Erythroblast (primary cell): ENCODE measurements at places on chromosomes 2 and 18.

DNA sequence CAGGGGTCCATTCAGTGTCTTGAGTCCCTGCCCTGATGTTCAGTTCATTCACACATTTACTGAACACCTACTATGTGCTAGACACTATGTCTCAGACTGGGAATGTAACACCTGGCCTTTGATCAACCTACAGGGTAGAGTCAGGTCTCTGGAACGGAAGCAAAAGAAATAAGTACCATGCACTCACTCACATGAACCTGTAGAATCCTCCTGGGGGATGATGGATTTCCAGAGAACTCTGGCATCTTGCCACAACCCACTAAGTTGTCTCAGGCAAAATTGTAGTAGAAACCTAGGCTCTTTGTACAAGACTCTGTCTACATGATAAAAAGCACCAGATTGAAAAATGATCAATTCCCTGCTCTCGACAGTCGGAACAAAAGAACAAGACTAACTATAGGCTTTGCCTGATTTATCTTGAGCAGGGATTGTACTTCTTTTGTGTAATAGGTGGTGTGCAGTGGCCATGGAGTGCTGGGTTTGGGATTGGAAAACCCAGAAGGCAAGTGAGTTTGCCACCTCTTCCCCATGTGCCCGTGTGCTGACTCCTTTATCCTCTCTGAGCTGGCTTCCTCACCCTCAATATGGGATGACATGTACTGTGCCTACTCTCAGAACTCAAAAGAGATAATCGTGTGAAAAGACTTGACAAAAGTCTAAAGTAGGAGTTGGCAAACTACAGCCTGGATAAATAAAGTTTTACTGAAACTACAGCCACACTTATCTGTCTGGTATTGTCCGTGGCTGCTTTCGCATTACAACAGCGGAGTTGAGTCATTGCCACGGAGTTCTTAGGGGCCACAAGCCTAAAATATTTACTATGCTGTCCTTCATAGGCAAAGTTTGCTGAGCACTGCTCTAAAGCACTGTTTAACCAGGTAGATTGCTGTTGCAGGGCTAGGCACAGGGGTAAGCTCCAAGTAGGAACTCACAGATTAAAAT is 4.4 kb downstream of the CAPN14 start:
- no peak for DNase-seq

GRCh38 chr2:46569766-46570165 is 90.4 kb downstream of the TMEM247 start:
- DNase-seq, result no peak

DNA sequence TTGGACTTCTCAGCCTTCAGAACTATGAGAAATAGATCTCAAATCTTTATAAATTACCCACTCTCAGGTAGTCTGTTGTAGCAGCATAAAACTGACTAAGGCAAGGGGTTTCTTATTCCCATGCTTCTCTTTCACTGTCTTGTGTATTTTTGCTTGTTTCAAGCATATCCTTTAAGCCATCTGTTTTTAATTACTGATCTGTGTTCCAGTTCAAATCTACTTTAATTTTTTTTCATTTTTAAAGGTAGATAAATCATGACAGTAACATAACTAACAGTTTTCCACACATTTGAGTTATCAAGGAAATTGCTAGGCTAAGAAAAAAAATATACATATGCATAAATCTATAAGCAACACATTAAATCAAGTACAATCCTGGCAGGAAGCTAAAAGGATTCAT is 317.9 kb upstream of the TNP1 start:
- DNase-seq, result no peak

- peak; percentile 90 for DNase-seq
Measured at GRCh38 chr2:85539361-85540132, 579 bp downstream of the MAT2A start.

GRCh38 chr2:206799083-206799482 is 33.7 kb downstream of the FASTKD2 start:
- DNase-seq, result peak; percentile 10

GRCh38 chr2:63081404-63081803 is 30.8 kb downstream of the OTX1 start:
- no peak for DNase-seq

DNA sequence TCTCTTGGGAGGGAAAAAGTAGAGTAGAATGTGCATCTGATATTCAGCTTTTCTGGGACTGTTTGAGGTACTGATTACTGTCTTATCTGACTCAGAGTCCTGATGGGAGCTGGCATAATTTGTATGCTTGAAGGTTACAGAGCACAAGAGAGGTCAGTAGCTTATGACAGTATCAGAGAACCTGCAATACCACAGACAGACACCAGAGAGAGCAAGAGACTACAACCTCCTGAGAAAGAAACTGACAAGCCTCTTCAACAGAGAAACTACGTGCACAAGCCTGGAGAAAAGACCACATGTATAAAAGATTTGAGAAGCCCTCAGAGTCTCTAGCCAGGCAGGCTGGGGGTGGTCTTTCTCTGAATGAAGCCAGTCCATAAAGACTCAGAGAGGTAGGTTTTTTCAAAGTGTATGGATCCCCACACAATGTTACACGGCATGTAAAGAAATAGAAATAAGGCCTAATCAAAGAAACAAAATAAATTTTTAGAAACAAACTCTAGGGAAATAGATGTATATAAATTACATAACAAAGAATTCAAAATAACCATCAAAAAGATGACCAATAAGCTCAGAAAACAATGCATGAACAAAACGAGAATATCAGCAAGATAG is 568.3 kb downstream of the LRRTM4 start:
- DNase-seq, result peak; percentile 51

DNA sequence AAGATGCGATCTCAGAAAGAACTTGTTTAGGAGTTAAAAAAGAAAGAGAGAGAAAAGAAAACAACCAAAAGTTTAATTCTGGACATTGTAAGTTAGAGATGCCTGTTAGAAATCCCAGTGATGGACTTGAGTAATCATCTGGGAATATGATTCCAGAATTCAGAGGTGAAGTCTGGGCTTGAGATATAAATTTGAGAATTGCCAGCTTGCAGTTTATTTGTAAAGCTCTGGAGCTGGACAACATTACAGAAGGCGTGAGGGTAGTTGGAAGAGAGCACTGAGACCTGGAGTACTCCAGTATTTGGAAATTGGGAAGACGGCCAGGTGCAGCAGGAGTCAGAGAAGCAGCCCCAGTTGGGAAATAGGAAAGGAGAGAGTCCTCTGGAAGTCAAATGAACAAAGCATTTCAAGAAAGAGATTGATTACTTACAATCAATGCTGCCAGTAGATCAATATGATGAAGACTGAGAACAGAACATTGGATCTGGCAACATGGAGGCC is 128.8 kb upstream of the ARHGAP28 start:
- no peak for DNase-seq

DNA sequence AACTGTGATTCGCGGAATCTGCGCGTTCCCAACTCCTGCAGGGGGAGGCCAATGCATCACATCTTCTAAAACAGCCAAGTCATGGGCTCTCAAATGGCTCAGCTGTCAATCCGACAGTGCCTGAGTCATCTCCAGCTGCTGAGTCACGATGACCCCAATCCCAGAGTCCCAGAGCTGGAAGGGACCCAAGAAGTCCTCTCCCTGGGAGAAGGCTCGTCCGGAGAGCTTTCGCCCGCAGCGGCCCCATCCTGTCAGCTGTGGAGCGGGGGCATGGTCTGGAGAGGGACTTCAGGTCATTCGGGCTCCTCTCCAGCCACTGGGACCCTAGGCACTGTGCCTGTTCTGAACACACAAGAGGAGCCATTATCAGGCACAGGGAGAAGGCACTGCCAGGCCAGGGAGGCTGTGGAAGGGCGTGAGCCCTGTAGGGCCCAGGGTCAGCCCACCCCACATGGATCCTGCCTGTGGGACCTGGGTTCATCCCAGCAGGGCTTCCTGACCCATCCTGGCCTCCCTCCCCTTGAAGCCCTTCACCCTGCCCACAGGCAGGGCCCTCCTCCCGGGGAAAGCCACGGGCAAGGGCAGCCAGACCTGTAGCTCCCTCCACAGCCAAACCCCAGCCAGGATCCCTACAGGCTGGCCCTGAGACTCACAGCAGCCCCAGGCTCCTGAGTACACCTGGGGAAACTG is 47.6 kb upstream of the GPC1 start:
- DNase-seq, result no peak

- no peak for DNase-seq
Measured at GRCh38 chr2:84786601-84787000, 94.3 kb downstream of the TRABD2A start.

- no peak for DNase-seq
Measured at GRCh38 chr2:24410976-24411375, 50.6 kb upstream of the ITSN2 start.

DNA sequence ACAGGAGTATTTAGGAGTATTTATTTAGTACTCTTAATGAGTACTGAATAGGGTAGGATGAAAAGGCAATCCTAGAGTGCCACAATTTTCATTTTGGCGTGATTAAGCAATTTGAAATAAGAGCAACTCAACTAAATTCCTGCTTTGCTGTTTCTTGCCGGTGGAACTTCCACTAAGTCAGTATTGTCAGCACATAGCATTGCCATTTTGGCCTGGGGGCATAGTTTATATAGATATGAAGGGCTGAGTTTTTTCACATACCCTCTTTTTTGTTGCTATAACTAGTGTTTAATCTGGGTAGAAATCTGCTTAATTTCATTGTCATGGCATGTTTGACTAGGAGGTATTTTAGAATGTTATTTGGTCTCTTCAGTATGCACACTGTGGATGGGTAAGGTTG is 1.9 kb downstream of the GTF2A1L start:
- no peak for DNase-seq

GRCh38 chr2:24199968-24200590 is 25.2 kb downstream of the FAM228A start:
- DNase-seq, result no peak

GRCh38 chr2:160104115-160104514 is 41.7 kb upstream of the PLA2R1 start:
- no peak for DNase-seq

DNA sequence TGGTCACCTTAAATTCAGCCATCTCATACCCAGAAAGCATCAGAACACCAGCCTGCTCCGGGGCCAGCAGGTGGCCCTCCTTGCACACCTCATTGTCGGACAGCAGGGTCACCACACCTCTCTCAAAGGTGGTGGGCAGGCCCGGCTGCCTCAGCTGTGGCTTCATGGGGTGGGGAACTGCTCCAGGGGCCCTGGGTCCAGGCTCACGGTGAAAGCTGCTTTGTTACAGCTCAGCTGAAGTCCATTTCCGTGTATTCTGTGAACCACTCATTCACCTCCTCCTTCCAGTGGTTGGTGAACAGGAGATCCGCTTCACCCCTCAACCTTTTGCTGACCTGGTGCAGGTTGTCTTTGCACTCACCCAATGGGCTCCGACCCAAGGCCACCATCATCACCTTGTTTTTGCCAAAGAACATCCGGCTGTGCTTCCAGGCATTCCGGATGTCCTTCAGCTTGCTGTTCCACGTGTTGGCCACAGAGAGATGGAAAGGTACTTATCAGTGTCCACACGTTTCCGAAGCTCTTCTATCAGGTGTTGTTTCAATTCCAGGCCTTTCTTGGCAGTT is 78.6 kb upstream of the LDLRAD4 start:
- no peak for DNase-seq

DNA sequence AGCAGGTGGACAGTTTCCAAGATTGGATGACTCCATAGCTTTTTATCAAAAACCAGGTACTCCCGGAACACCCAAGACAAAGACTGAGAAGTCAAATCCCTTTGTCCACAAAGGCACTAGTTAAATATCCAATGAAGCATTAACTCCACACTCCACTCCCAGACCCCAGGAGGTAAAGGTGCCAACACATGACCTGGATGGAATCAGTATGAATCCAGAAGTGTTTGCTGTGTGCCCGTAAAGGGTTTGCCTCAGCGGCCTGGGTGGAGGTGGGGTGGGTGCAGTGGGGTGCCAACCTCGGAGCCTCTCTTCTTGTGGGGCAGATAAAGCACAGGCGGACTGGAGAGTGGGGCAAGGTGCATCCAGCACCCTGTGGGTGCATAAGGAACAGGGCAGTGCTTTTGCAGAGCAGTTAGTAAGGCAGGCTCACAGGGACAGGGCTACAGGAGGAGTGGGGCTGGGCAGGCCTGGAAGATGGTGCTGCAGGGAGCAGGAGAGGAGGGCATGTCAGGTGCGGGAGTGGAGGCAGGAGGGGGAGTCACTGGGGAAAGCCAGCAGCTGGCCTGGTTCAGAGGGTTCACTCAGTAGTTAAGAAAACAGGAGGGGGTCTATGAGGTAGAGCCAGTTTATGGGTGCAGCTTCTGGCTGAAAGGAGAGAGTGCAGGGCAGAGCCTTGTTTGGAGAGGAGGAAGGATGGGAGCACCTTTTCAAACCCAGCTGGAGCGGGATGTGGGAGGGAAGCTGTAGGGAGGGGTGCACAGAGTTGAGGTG is 208.4 kb upstream of the SMAD2 start:
- no peak for DNase-seq

DNA sequence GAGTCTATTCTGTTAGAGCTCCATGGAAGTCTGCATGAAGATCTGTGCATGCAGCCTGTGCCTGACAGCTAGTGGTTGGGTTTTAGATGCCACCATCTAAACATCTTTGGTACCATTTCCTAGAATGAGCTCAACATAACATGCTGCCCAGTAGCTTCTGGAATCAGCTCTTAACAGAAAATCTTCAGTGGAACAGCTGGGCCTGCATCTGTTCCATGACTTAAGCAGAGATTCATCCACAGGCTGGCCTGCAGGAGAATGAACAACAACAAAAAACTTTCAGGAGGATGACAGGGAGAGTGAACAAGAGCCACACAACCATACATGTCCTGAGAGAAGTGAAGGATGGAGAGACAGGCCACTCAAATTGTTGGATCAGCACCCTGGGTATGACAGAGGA is 316.6 kb downstream of the RDH14 start:
- no peak for DNase-seq

DNA sequence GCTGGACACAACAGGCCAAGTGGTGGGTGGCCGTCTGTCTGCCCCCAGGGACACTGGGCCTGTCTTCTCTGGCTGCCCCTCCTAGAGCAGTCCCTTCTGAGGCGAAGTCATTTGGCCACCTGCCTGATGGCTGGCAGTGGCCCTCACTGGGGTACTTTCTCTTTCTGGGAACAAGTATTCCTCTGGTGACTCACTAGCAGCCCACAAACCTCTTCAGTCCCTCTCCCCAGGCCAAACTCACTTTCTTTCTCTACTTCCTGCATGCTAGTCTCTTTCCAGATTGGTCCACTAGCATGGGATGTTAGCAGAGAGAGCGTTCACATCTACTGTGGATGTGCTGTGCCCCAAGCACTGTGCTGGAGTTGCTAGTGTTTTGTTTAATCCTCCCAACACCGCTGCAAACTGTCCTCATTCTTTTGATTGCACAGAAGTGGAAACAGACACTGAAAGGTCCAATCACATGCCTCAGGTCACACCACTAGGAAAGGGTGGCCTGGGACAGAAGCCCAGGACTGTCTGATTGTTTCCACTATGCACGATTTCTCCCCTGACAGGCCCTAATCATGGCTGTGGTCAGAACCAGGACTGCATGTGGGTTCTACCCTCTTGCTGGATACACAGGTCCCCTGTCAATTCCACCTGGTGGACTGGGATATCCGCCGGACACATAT is 5.2 kb downstream of the DYSF start:
- DNase-seq, result peak; percentile 41

- no peak for DNase-seq
Measured at GRCh38 chr2:129827311-129828090, 152.0 kb upstream of the RAB6C start.

DNA sequence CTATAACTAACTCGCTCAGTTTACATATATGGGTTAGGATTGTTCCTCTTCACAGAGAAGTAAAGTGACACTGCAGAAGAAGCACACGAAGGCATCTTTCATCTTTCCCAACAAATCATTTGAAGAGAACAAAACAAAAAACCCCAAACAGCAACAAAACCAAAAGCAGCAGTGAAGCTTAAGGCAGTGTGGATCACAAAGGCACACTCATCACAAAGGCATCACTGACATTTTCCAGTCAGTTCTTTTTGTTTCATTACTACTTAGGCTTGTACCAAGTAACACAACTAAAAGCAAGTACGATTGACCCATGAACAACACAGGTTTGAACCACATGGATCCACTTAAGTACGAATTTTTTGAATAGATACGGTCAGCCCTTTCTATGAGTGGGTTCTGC is 75.7 kb downstream of the RNF152 start:
- DNase-seq, result no peak
